ENCODE measurements at places on chromosomes 12 and 14.

DNA sequence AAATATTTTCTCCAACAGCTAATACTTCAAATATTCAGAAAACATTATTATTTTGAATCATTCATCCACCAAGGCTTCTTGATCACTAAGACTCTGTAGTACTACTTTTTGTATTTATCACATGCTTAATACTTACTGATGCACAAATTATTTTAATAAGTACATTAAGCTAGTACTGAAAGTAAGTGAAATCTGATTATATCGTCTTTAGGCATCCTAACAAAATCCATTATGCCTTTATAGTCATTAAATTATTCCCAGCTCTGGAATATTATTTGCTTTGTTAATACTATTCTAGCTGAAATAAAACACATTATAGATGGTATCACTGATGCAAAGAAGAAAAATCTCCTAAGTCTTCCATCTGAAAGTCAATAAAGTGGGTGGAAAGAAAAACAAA is 75.1 kb upstream of the TTC7B start:
- no peak for DNase-seq

DNA sequence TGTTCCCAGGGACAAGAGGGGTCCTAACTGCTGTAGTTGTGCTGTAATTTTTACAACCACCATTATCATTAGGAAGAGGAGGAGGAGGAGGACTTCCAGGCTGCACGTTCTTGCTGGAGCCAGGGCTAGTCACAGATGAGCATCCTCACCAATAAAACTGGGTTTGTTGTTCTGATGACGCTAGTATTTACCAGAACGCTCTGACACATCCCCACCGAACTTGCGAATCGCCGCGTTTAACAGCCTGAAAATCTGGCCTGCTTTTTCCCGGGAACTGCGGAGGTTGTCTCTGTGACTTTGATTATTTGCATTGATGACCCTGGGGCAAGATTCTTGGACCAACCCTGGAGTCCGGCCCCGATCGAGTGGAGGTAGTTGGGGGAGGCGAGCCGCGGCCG is 10.2 kb downstream of the TBX5 start:
- DNase-seq = no peak

GRCh38 chr14:75123991-75124390 is 2.9 kb downstream of the NEK9 start:
- peak; percentile 45 for DNase-seq

- DNase-seq = no peak
These were observed 130.3 kb downstream of the IGF1 start for GRCh38 chr12:102350070-102350469.

GRCh38 chr12:74918291-74918690 is 291.3 kb downstream of the KCNC2 start:
- DNase-seq = no peak

- DNase-seq = no peak
These were observed 35.1 kb downstream of the NINJ2 start for GRCh38 chr12:627863-628741.

- DNase-seq = no peak
These were observed 908 bp downstream of the ENTPD5 start for GRCh38 chr14:74018174-74018585.

DNA sequence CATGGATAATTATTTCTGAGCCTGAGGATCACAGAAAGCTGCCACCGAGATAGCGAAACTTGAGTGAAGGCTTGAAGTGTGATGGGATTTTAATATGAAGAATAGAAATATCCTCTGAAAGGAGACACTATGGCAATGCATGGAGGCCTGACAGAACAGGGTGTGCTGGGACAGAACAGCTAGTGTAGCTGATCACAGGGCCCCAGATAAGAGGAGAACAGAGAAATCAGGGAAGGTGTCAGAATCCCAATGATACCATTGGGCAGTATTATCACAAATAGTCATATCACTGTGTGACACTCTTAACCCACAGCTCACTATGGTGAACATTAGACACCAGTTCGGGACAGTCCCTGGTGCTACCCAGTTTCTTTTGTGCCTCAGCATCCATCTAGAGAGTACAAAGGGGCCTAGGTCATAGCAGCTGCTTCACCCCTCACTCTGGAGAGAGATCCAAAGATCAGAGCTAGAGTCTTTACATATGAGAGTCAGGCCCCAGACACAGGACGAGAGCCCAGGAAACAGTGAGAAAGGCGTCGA is 506 bp upstream of the OR10P1 start:
- no peak for DNase-seq

GRCh38 chr12:96070670-96071279 is 35.4 kb upstream of the LTA4H start:
- no peak for DNase-seq

- no peak for DNase-seq
These were observed 162.1 kb upstream of the USP15 start for GRCh38 chr12:62098132-62098531.

- no peak for DNase-seq
These were observed 136.8 kb downstream of the TBX5 start for GRCh38 chr12:114269153-114269552.

- DNase-seq = no peak
These were observed 69.0 kb downstream of the WDR20 start for GRCh38 chr14:102208741-102209140.

- no peak for DNase-seq
These were observed 19.9 kb upstream of the PAPLN start for GRCh38 chr14:73217411-73217810.

DNA sequence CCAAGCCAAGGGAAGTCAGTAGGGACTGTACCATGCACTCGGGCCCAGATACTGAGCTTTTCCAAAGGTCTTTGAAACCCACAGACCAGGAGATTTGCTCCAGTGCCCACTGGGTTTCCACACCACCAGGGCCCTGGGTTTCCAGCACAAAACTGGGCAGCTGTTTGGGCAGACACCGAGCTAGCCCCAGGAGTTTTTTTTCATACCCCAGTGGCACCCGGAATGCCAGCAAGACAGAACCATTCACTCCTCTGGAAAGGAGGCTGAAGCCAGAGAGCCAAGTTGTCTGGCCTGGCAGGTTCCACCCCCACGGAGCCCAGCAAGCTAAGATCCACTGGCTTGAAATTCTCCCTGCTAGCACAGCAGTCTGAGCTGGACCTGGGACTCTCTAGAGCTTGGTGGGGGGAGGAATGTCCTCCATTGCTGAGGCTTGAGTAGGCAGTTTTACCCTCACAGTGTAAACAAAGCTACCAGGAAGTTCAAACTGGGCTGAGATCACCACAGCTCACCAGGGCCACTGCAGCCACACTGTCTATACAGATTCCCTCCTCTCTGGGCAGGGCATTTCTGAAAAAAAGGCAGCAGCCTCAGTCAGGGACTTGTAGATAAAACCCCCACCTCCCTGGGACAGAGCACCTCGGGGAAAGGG is 793.7 kb downstream of the RPS29 start:
- DNase-seq = no peak

- DNase-seq = no peak
These were observed 447.5 kb downstream of the AACS start for GRCh38 chr12:125512541-125513298.
